ENCODE measurements at places on chromosomes 2 and 18.

- DNase-seq, result no peak
Observed at GRCh38 chr2:79180092-79180491, 20.5 kb upstream of the REG3A start.

- no peak for DNase-seq
Observed at GRCh38 chr18:44356566-44357157, 324.0 kb upstream of the SETBP1 start.

- DNase-seq, result no peak
Observed at GRCh38 chr2:212213191-212213590, 325.4 kb downstream of the ERBB4 start.

DNA sequence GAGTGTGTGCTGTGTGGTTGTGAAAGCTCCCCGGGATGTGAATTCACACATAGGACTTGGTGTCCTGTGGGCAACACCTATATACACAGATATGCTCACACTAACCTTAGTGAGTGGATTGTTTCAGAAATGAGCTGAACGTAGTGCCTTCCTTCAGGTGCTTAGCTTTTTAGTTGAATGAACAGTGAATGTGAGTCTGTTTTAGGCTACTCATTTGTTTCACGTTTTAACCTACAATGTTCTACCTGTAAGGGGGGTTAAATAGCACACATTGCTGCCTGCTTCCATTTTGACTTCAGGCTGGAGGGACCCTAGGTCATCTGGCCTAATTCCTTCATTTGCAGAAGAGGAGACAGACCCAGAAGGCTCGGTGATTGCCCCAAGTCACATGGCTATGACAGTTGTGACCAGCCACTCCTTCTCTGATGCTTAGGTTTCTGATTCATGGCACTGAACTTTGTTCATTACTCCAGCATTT is 1.0 kb downstream of the PLEK start:
- DNase-seq, result no peak

- DNase-seq, result no peak
Observed at GRCh38 chr2:176172895-176173566, 15.4 kb upstream of the HOXD1 start.

DNA sequence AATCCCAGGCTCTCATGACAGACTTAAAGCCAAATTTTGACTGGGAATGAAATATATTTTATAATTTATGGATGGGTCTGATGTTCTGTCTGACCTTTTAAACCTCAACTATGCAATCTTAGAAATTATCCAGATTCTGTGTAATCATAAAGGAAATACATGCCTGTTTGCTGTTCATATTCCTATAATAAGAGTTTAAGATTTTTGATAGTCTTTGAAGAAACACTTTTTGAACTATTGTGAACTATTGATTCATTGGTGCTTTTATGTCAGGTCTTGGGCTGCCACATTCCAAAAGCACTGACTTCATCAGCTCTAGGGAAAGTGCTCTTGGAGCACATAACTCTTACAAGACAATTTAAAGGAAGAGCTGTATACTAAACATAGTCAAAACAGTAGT is 64.2 kb downstream of the CCDC150 start:
- DNase-seq, result no peak

DNA sequence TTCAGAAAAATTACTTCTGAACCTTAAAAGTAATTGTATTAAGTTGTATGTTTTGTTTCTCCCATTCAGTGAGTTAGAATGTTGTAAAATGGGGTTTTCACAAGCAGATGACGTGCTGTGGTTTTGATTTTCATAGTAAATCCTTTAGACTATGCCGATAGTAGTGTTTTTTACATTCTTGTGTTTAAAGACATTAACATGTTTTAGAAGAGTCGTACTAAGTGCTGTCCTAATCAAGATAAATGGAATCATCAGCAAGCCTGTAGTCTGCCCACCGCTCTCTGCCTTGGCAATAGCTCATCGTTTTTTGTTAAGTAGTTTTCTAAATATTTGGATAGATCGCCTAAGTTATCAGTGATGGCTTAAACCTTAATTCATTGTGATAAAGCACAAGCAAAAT is 21.5 kb downstream of the PKP4 start:
- no peak for DNase-seq

GRCh38 chr2:10254373-10255188 is 48.1 kb upstream of the HPCAL1 start:
- DNase-seq, result no peak

DNA sequence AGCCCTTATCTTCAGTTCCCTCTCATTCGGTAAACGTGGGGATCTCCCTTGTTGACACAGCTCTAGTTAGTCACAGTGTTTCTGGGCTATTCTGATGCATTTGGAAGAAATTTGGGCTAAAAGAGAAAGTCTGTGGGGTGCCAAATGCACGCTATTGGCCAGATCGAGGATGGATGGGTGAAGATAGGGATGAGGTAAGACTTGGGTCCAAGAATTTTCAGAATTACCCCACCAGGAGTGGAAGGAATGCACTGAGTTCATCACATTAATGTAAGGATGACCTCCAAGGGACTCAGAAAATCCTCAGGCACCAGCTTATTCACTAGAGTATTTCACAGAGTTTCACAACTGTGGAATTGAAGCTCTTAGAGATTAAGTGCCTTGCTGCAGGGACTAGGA is 49.3 kb downstream of the NRP2 start:
- no peak for DNase-seq

DNA sequence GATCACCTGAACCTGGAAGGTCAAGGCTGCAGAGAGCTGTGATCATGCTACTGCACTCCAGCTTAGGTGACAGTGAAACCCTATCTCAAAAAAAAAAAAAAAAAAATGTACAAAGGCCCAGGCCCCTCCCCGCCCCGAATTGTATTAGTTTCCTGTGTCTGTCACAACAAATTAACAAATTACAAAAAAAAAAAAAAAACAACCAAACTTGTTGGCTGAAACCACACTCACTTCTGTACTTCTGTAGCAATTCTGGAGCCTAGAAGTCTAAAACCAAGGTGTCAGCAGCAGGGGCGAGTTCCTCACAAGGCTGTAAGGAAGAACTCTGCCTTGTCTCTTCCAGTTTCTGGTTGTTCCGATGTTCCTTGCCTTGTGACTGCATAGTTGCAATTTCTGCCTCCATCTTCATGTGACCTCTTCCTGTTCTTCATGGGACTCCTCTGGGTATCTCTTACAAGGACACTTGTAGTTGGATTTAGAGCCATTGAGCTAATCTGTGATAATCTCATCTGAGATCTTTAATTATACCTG is 100.8 kb upstream of the ZSWIM2 start:
- peak; percentile 30 for DNase-seq

GRCh38 chr2:207983641-207984042 is 41.7 kb downstream of the PLEKHM3 start:
- no peak for DNase-seq

GRCh38 chr18:12520442-12520992 is 112.8 kb downstream of the PRELID3A start:
- no peak for DNase-seq

DNA sequence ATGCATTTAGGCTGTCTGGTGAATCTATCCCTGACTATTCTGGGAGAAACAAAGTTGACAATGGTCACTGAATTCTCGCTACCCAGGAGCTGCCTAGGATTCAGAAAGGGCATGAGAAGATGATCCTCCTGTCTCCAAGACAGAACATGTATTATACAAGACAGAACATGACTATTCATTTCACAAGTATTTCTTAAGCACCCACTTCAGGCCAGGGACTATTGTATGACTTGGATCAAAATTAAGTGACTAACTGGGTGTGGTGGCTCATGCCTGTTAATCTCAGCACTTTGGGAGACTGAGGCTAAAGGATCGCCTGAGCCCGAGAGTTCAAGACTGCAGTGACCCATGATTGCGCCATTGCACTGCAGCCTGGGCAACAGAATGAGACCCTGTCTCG is 235.8 kb upstream of the RAB12 start:
- no peak for DNase-seq

DNA sequence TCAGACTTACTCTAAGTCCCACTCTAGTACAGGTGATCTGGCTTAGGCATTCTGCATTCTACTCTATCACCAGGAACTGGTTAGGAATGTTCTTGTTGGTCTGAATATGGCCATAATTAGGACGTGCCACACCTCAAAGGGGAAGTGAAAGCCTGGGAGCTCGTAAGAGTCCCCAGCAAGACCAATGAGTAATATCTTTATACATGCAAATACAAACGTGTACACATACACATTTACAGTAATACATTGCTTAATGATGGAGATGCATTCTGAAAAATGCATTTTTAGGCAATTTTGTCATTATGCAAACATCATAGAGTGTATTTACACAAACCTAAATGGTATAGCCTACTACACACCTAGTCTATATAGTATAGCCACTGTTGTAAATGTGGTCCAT is 19.5 kb upstream of the ERCC3 start:
- no peak for DNase-seq

DNA sequence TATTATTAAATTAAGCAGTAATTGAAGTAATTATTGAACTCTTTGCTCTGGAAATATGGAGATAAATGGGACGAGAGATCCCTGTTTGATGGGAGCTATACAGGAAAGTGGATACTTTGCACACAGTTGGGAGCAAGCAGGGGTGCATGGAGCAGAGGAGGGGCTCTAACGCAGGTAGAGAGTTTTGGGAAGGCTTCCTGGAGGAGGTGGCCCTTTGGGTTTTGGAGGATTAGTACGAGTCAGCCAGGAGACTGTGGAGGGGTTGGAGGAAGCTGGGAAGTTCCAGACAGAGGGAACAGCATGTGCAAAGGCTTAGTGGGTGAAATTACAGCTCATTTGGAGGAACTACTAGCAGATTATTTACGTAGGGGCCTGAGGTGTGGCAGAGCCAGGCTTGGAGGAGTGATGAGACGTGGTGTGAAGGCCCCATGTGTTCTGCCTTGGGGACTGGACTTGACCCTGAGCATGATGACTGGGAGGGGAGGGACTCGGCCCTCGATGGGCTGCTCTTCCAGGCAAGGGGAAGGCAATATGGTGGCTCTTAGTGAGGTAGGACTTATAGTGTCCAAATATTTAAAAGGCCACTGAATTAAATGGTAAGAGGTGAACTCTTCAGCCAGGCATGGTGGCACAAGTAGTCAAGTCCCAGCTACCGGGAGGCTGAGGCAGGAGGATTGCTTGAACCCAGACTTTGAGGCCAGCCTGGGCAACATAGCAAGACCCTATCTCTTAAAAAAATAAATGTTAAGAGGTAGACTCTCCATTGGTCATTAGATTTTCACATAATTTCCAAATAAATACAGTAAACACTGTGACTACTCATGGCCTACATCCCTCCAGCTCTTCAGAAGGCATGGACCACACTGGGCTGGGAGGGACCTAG is 30.2 kb downstream of the GREB1 start:
- DNase-seq, result no peak

DNA sequence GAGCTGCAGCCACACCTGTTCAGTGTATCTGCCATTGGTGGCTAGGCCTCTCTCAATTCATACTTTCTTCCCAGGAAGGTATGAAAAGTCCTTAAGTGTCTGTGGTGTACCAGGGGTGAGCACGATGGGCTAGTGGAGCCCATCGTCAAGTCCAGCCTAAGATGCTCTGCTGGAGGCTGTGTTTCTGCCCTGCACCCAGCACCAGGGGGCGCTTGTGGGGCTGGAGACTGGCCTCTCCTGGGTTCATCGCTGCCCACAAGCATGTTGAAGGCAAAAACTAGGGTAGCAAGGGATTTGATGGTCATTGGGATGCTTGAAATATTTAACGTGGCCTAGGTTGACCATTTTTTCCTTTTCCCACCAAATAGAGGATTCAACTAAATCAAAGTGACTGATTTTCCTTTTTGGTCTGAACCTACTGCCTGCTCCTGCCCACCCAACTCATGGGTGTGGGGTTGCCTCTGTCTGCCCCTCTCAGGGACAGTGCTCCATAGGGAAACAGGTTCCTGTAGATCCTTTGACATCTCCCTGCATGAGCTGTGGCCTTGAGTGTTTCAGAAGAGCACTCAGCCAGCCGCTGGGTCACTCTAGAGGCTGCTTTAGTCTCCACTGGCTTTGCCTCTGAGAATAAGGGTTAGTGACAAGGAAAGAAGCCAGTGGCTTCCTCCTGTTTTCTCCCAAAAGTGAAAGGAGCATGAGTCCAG is 59.0 kb downstream of the TPGS2 start:
- DNase-seq, result no peak

- no peak for DNase-seq
Observed at GRCh38 chr2:236530512-236530911, 39.1 kb upstream of the ACKR3 start.

- no peak for DNase-seq
Observed at GRCh38 chr2:144424559-144425240, 95.2 kb downstream of the ZEB2 start.

DNA sequence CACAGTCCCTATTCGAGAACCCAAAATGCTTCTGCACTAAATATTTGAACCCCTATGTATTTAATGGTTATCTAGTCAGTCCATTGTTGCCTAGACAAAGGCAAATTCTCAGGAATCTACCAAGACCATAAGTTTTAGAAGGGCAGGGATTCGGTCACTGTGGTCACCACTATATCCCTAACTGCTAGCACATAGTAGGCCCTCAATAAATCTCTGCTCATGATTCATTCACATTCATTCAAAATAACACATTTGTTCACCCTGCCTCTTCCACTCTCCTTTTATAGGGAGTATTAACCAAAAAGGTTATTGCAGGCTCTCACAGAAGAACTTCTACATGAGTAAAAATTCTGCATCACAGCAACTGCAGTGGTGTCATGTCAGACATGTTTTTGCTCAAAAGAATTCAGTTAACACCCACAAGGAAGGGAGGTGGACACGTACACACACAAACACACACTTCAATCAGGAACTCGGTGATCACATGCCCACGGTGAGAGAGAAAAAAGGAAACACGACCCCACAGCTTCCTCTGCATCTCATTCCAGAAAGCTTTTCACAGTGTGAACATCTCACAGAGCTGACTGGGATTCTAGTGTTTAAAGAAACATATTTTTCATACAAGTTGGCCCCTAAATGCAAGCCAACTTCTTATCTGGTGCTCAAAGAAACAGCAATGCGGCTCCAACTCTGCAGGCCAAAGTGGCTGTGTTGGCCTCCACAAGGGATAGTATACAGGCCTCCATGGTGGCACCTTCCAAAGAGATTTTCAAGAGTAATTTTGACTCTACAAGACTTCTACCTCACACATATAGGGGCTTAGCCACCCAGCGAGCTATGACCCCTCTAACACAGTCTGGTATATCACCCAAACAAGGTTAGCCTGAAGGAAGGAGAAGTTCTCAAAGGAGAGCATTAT is 98.0 kb downstream of the ANKRD44 start:
- DNase-seq, result no peak

GRCh38 chr18:11760498-11761167 is 71.6 kb downstream of the GNAL start:
- DNase-seq, result no peak

- no peak for DNase-seq
Observed at GRCh38 chr2:58047373-58047935, 848 bp downstream of the VRK2 start.

DNA sequence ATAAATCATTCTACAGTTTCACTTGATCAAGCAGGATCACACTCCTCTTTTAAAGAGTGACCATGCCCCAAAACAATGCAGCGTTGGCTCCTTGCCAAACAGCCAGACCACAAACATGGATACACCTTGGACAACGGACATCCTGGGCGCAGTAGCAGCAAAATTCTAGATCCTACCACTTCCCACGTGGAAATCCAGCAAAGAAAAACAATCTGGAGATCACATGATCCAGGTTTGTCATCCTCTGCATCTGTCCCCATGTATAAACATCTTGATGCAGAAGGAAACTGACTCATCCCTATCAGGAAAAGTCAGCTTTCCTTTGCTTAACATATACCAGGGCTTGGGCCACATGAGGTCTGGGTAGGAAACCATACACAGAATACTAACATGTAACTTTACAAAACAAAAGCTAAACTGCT is 53.1 kb downstream of the ZNF521 start:
- DNase-seq, result no peak
